ENCODE measurements at places on chromosomes 3 and 15.

GRCh38 chr3:162132981-162133380 is 636.4 kb downstream of the OTOL1 start:
- no peak for DNase-seq

DNA sequence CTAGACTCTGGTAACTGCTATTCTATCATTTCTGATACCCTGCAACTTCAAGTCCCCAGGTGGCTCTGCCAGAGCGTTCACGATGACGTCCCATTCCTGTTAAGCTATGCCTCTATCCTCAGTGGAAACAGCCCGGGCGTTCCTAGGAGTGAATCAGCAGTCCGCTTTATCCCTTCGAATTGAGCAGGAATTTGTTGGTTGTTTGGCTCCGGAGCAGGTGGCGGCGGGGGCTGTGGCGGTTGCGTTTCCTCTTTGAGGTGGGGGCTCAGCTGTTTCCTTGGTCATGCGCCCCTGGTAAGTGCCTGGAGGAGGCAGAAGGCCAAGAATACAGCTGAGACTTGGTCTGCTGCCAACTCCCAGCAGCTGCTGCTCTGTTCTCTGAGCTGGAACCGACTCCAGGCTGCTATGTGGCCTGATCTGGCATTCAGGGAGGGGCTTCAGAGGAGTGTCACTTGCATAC is 25.2 kb downstream of the ARPP21 start:
- DNase-seq = peak; percentile 78

DNA sequence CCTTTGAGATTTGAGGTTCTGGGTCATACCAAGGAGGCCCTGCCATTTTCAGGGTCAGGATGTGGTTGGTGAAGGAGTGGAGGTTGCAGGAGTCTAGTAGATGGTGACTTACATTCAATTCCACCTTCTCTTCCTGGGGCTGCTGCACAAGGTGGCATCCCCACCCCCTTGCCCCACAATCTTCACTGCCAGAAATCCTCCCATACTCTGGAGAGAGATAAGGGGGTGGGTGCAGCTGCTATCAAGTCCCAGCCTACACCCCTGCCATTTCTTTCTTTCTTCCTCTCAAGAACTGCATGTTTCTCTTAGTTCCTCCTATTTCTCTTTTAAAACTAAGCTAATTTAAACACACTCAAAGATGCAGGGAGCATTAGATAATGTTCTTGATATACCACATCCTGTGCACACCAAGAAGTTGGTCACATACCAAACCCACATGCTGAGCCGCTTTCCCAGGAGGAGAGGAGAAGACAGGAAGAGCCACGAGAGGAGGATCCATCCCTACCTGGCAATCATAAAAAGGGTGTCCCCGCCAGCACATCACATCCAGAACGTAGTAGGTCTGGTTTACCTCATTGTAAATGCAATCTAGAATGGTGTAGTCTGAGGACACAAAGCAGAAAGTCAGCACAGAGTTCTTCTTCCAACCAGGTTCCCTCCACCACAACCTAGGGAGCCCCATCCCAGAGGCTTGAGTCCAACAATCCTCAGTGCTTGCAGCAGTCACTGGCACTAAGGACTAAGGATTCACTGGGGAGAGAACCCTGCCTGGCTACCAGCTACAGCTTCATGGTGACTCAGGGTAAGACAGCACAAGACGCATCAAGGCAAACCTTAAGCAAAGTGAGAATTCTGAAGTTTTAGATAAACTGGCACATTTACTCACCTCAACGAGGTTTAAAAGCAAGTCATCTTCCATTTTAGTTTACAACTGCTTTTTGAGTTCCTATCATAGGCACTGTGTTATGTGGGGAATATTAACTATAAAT is 18.5 kb downstream of the SNUPN start:
- DNase-seq = no peak

GRCh38 chr3:16587681-16588060 is 17.6 kb downstream of the DAZL start:
- no peak for DNase-seq

- DNase-seq = no peak
These were observed 12.0 kb downstream of the LYSMD4 start for GRCh38 chr15:99721104-99721778.

- DNase-seq = no peak
These were observed 729.1 kb downstream of the NTRK3 start for GRCh38 chr15:87527416-87527815.

All from BE2C (cell line).